Type B pancreatic cell (in vitro differentiated cells): ENCODE measurements at places on chromosomes 7 and 10. TPM values are rescaled to one million over a fixed set of nuclear protein-coding genes. Genes with fewer than 3 reads are reported as not detected.
A peak's percentile ranks its signal among the peaks of the same experiment; 100 is the strongest.

The UPK3B gene
- total RNA-seq: 10.7 and 11.2 TPM in 2 replicates

The ADD3 gene
- 140 and 183 TPM in 2 replicates for total RNA-seq

DNA sequence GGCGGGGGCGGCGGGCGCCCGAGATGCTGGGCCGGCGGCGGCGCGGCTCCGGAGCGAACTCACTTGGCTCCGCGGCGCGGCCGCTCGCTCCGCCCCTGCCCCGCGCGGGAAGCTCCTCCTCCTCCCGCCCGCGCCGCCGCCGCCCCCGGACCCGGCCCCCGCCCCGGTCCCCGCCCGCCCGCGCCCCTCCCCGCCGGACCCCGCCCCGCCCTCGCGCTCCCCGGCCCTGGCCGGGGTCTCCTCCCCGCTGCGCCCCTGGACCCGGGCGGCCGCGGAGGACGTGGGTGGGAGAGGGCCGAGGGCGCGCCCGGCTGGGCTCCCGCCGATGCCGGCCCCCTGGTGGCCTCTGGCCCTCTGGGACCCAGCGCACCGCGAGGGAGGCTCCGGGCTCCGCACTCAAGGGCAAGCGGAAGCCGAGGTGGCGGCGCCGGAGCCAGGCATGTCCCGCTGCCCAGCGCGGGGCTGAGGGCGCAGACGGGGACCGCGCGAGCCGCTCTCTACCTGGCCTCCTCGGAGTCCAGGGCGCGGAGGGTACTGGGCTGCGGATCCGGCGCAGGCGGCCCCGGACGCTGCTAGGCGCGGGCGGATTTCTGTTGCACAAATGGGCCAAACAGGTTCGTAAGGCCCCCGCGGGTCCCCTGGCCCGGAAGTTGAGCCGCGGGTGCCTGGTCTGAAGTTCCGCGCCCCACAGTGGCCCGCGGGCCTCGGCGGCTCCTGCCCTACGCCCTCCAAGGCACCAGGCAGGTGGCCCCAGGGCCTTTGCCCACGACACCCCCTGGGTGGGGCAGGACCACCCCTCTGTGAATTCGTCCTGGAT, at the start of gene TCERG1L:
TCERG1L (minus strand) TSS at position 61 of the 817 bp plus-strand sequence. CDS start 86 bp downstream, outside the sequence.
- no peak for DNase-seq

GRCh38 chr10:59047957-59048618, 128.4 kb upstream of the PHYHIPL start:
- DNase-seq: no peak

DNA sequence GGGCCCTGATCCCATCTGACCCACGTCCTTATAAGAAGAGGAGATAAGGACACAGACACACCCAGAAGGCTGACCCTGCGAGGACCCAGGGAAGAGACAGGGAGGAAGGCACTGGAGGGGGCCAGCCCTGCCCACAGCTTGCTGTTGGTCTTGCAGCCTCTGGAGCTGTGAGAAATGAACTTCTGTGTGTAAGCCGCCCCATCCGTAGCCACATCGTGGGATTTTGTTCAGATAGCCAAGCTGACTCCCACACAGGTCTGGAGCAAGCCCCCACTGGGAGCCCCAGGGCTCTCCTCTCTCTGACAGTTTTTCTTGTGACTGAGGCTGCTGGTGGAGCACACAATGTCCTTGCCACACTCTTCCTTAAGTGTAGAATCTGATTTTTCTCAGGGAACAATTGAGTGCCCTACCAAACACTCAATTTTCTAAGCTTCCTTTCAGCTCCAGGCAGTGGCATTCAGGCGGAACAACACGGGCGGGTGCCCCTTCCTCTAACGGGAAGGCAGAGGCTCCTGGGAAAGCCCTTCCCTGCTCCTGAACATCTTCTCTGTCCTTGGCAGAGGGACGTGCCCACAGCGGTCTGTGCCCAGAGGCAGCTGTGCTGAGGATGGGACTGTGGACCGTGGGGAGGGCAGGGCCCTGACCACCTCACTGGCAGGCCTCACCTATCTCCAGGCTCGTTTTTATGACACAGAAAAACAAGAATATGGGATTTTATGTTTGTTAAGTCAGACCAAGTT, 160.6 kb upstream of the SHH start:
- peak; percentile 10 for DNase-seq

DNA sequence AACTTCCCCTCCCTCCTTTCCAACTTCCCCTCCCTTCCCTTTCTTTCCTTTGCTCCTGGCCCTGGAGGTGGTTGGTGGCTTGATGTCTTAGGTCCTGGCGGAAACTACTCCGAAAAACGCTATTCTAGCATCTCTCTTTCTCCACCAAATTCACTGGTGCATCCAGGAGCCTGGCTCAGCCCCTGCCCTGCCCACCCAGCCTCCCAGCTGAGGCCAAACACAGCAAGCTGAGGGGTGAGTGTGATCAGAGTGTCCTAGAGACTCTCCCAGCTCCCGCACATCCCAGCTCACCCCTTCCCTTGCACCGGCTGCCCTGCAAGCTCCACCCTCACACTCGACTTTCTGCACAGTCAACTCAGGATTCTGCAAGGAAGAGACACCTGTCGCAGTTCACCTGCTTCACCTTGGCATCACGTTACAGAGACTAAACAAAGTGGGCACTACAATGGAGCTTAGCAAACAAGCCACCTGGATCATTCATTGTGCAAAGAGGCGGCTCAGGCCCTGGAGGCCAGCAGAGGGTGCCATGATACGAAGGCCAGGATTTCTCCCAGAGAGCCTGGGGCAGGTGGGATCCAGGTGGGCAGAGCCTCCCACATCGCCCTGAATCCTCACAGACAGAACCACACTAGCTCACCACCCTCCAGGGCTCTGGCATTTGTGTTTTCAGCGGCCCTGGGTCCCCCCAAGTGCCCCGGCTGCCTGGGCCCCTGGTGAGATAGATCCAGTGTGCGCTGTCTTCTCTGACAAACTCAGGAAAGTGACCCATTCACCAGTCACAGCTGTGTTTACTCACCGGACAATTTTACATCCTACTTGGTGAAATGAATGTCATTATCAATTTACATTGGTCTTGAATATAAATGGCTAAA, 169.6 kb downstream of the TCERG1L start:
- DNase-seq: no peak

DNA sequence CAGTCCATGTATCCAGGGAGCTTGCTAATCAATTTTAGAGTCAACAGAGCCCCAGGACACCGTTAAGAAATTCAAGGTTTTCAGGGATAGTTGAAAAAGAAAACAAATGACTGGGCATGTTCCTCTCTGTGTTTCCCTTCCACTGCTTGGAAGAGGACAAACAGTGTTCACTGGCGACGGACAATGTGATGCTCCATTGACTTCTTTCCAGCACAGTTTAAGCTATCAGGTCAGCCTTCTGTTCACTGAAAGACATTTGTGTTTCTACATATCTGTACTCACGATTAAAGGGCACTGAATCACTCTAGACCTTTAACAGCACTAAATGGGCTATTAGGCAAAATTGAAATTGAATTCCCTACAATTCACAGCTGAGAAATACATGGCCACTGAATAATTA, 123.6 kb downstream of the RNLS start:
- no peak for DNase-seq

GRCh38 chr10:15764892-15765454, 45.3 kb upstream of the ITGA8 start:
- no peak for DNase-seq

- DNase-seq: no peak
Observed at GRCh38 chr10:58697691-58698090, 185.0 kb downstream of the BICC1 start.

- no peak for DNase-seq
Observed at GRCh38 chr10:27774831-27775230, 29.2 kb upstream of the MKX start.
